ENCODE measurements at places on chromosomes 6 and 20.
A peak's percentile ranks its signal among the peaks of the same experiment; 100 is the strongest.

DNA sequence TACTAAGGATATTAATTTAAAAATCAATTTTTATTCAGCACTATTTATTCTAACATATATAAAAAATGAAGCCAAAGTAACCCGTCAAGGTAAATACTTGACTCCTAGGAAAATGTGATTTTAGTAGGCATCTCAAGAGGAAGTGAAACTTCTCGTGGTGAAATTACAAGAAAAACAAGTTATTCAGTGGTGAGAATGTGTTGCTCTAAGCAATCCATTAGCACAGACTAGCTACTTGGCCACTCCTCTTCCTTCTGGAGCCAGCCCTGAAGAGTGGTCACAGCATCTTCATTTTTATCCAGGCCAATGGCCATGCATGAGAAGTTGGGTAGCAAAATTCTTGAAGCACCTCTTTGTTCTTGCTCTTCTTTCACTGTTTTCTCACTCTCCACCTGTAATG is 40.4 kb upstream of the GFRAL start:
- no peak for DNase-seq

GRCh38 chr6:138107078-138107751 is at the start of gene PERP:
TSS of gene PERP (minus strand) at chr6:138107419. CDS start at chr6:138107340, 79 bp downstream.
- DNase-seq = peak; percentile 88

DNA sequence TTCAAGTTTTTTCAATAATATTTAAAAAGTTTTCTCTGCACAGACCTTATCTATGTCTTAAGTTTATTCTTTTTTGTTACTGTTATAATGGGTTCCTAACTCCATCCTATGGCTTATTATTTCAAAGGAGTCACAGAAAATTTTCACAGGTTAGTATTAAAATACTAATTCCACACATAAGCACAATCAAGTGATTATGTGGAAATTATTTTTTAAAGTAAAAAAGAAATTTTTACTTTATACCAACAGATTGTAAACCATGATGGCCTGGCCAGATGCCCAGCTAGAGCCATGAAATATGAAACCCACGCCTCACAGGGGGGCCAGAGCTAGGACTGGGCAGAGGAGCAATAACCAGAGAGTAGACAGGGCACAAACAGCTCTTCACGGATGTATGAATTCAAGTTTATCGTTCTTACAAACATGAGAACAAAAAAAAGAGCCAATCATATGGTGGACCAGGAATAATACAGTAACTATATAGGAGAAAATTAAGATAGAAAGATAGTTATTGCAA is 34.0 kb downstream of the NUDT3 start:
- DNase-seq = no peak

GRCh38 chr6:37314487-37315156 is 39.2 kb upstream of the RNF8 start:
- peak; percentile 28 for DNase-seq

GRCh38 chr6:40036186-40036585 is 101.9 kb upstream of the MOCS1 start:
- no peak for DNase-seq

DNA sequence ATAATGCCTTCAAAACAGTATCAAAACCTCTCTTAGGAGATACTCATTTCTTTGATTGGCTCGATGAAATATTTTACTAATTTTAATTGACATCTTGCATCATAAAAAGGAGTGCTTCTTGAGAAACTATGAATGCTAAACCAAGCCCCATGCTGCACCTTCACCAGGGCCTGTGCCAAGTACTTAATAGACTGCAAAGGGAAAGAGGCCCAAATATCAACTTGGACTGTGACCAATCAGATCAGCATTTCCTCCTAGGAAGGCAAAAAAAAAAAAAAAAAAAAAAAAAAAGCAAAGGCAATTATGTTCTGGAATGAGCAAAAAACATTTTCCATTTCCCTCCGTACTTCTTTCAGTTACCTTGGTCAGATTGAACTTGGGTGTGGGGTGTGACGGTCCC is 253.0 kb upstream of the SOX4 start:
- DNase-seq = no peak

GRCh38 chr6:3415082-3415453 is 41.8 kb downstream of the SLC22A23 start:
- no peak for DNase-seq

GRCh38 chr6:107589199-107589598 is 99.3 kb downstream of the SOBP start:
- DNase-seq = no peak

GRCh38 chr6:128731249-128732165 is 151.4 kb upstream of the LAMA2 start:
- DNase-seq = no peak

GRCh38 chr6:152669895-152670294 is 27.8 kb upstream of the MYCT1 start:
- DNase-seq = no peak

DNA sequence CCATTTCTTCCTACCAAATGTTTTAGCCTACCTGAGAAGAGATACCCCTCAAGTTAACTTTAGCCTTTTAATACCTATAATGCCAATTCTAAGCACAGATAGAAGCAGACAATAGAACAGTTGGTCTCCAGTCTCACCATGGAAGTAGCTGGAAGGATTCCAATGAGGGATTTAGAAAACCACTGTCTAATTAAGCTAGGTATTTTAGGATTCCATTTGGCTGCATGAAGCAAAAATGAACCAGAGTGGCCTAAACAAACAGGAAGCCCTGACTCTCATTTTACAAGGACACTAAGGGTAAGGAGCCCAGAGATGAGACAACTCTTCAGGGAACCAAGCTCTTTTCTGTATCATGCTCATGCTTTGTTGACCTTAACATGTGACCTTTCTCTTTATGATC is 199.2 kb downstream of the ALDH8A1 start:
- DNase-seq = no peak

DNA sequence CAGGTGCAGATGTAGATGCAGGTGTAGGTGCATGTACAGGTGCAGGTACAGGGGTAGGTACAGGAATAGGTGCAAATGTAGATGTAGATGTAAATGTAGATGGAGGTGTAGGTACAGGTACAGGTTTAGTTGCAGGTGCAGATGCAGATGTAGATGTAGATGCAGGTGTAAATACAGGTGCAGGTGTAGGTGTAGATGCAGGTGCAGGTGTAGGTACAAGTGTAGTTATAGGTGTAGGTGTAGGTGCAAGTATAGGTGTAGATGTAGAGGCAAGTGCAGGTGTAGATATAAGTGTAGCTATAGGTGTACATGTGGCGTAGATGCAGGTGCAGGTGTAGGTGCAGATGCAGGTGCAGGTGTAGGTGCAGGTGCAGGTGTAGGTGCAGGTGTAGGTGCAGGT is 34.2 kb upstream of the CDH4 start:
- no peak for DNase-seq

DNA sequence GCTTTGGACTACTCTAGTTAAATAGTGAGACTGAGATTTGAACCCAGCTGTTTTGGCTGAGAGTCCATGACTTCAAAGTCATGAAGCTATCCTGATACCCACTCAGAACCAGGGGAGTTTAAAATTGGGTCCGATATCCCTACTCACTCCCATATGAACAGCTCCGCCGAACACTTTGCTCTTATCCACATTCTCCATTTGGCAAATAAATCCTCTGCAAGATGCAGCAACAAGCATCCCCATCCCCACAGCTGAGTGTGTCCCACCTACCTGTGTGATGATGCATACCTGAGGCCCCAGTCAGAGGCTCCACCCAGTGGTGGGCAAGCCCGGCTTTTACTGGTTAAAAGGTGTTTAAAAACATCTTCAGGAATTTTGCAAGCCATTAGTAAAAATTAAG is 108.3 kb upstream of the SLC24A3 start:
- DNase-seq = peak; percentile 11

GRCh38 chr6:90454836-90455427 is 131.9 kb downstream of the MAP3K7 start:
- DNase-seq = no peak

DNA sequence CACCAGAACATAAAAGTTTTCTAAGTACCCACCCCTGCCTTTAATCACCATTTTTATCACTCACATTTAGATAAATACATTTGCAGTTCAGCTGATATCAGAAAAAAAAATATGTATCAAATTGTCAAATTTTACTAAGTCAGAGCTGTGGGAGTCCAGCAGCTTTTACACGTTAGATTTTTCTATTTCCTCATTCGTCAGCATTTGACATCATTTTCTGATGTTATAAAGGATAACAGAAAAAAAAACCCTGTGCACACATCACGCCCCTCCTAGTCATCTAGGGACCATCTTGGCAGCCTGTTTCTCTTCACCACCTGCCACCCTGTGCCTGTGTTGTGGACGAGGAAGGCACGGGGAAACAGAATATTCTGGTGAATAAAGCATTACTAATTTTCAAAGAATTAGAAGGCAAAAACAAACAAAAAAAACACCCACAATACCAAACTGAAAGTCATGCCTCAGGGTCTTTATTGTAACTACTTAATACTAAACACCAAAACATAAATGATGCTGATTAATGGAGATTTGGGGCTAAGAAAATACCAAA is 12.4 kb downstream of the B4GALT5 start:
- DNase-seq = no peak

- DNase-seq = no peak
These were observed 31.5 kb upstream of the TGM2 start for GRCh38 chr20:38196592-38196991.

- no peak for DNase-seq
These were observed 30.5 kb downstream of the FBXO9 start for GRCh38 chr6:53095716-53096115.

DNA sequence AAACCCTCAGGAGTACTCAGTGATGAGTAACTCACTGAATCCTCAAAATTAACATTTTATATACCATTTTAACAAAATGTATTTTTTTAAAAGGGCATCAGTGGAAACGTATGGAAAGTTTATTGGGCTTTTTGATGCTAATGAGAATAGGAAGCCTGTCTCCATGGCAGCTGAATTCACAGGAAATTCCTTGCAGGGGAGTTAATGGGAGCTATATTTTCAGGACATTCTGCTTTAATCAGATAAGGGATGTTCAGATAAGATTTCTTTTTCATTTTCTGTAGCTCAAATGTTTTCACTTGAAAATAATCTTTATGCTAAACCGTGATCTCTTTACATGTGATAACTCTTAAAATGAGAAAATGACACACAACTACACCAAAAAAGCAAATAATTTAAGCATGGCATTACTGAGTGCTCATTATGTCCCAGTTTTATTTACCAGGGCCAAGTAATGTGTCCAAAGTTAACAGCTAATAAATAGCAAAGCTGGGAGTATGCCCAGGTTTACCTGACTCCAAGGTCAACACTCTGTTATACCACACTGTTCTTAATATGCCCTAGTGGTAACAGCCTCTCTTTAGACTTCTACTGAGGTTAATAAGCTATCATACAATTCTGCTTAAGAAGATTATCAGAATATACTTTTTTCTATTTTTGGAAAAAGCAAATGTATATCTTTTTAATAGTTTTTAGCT is 348.1 kb downstream of the GRIK2 start:
- no peak for DNase-seq

GRCh38 chr6:4348462-4349112 is 213.2 kb upstream of the ECI2 start:
- DNase-seq = no peak

DNA sequence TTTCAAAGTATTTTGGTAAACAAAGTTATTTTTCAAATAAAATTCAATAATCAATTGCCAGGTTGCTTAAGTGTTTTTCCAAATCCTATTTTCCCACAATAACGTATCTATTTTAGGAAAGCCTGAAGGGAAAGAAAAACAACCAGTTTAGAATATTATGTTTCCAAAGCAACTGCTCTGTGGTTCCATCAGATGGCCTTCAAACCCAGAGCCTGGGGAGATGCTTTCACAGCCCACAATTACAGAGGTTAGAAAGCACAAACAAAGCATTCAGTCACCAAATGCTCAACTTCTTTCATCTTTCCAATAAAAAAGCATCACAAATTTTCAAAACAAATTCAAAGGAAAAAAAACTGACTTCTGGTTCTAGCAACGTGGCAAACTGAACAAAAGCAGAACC is 66.0 kb downstream of the ELOVL5 start:
- DNase-seq = no peak

DNA sequence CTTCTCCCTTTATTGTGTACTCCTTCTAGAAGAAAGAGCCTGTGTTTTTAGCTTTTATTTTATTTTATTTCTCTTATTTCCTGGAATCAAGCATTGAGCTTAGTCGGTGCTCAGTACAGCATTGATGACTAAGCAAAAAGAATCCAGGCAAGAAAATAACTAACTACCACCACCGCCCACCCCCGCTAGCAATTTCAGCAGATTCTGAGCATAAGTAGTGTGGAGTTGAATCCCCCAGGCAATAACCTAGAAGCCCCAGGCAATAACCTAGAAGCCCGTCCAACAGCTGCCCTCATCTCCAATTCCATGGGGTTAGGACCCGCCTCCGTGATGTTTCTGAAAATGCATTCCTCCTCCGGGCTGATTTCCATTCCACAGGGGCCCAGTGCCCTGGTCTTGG is 258.0 kb upstream of the TAB2 start:
- DNase-seq = no peak

DNA sequence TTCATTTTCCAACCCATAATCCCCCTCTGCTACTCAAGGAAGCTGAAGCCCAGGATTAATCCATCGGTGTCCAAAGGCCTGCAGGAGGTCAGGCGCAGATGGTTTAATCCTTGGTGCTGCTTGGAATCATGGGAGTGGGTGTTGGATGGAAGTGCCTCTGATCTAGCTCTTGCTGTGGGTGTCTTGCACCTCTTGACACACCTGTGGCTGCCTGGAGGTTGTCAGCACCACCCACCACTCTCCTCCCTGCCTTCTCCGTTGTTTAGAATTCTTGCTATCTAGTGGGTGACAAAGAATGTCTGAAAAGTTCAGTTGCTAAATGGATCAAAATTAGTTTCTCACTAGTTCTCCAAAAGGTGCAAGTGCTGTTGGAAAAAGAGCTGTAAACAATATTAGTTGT is 1074.4 kb upstream of the FLRT3 start:
- no peak for DNase-seq

- no peak for DNase-seq
These were observed 158.6 kb upstream of the RIMS1 start for GRCh38 chr6:71727632-71728294.

DNA sequence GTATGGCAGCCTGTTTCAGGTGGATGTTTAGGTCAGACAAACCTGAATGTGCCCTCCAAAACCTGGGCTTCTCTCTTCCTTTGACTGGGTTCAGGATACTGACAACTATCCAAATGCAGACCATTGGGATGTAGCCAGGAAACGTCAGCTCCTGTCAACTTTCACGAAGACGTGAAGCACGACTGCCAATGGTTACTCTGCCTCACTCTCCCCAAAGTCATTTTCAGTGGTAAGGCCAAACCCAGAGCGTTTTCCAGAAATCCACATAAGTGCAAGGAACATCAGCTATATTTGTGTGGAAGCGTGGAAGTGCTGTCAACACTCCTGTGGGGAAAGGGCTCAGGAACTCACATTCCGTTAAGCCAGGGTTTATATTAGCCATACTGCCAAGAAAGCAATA is 20.1 kb upstream of the RCAN2 start:
- DNase-seq = no peak

- no peak for DNase-seq
These were observed 108.9 kb upstream of the SNX9 start for GRCh38 chr6:157714153-157714490.

DNA sequence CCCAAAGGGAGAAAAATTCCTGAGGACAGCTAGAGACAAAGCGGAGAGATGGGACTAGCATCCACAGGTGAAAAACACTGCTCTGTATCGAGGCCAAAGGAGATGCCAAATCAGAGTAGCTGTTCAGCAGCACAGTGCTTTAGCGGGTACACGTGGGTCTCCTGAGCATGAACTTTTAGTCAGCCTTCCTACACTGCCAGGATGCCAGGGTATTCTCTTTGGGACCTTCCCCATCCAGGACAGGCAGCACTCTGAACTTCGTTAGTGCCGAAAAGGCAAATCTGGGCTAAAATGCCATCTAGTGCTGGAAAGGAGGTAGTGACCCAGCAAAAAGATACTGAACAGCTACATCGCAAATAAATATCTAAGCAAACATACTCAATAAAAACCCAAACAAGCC is 64.9 kb downstream of the C6orf58 start:
- no peak for DNase-seq

All from colonic mucosa (tissue), 4 donors.